ENCODE measurements at places on chromosomes 1 and 21.

- no peak for DNase-seq
These were observed 966 bp downstream of the TFB2M start for GRCh38 chr1:246564839-246565750.

GRCh38 chr1:228312136-228312764, 94.4 kb downstream of the TRIM11 start:
- no peak for DNase-seq

GRCh38 chr1:69269491-69269890, 298.2 kb upstream of the LRRC7 start:
- no peak for DNase-seq

GRCh38 chr1:46295306-46295705, 8.1 kb downstream of the LRRC41 start:
- no peak for DNase-seq

DNA sequence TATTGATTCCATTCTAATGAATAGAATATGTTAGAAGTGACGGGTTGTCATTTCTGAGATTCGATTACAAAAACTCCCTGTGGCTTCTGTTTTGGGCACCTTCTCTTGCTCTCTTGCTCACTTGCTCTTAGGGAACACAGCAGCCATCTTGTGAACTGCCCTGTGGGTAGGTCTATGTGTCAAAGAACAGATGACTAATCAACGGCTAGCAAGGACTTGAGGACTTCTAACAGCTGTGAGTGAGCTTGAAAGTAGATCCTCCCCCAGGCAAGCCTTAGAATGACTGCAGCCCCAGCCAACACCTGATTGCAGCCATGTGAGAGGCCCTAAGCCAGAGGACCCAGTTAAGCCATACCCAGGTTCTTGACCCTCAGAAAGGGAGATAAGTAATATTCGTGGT, 49.3 kb downstream of the AZIN2 start:
- no peak for DNase-seq

Data from NCI-H1694 (cell line).